ENCODE measurements at places on chromosomes 12 and 14. TPM values are rescaled to one million over a fixed set of nuclear protein-coding genes. Genes with fewer than 3 reads are reported as not detected.

DNA sequence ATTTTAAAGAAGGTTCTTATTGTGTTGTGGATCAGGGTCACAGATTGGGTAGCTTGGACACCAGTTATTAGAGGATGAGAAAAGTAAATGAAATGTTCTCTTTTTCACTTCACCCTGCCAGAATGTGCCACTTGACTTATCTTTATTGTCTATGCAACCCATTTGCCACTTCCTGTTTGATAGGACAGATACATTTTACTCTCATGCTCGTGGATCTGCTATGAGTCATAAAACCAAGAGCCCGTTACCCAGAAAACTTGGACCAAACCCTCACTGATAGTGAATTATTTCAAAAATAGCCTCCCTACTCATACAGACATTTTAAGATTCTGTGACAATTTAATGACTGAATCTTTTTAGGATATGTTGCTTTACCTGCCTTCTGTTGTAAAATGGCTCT is 1.8 kb downstream of the ISCA2 start:
- DNase-seq = no peak

DNA sequence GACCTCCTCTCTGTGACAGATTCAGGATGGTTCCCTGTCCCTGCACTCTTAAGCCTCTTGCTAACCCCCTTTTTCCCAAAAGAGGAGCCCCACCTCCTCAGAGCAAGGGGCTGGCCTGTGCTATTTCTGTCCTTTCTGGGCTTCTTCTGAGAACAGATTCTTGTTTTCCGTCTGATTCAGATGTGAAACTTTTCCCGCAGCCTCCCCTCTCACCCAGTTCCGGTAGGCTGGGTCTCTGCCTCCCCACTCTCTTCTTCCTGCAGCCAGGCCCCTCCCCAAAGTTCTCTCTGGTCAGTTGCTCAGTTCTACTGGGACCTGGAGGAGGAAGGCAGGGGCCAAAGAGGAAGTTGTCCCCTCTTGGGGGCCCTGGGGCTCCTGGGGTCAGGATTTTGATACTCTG is 11.8 kb downstream of the PDE1B start:
- peak; percentile 56 for DNase-seq

- peak; percentile 40 for DNase-seq
Observed at GRCh38 chr12:47791351-47791746, 18.3 kb downstream of the SLC48A1 start.

GRCh38 chr14:75579882-75580281 is 1.5 kb downstream of the FLVCR2 start:
- DNase-seq = no peak

GRCh38 chr14:98958632-98959031 is 313.4 kb downstream of the BCL11B start:
- DNase-seq = no peak

- peak; percentile 97 for DNase-seq
Observed at GRCh38 chr12:93894391-93895088, 217.4 kb downstream of the CRADD start.

The GPR65 gene
- 0.99 TPM for total RNA-seq

DNA sequence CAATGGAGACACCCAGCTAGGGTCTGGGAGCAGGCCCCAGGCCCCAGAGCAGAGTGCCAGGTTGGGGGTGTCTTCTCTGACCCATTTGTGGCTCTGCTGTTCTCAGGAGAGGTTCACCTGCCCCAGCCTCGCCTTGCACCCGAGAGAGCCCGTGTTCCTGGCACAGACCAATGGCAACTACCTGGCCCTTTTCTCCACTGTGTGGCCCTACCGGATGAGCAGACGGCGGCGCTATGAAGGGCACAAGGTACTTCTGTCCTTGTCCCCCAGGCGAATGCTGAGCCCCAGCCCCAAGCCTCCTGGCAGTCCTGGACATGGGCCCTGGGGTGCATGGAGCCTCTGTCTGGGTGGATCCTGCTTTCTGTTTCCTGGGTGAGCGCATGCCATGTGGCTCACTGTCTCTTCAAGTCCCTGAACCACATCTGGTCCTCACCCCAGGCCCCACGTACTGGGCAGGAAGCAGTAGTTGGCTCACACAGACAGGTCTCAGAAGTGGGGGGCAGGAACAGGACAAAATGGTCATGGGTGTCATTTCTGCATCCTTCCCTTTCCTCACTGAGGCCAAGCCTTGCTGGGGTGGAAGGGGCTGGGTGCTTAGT is 58.2 kb downstream of the BEGAIN start:
- DNase-seq = peak; percentile 11
